GM06990 (cell line): ENCODE measurements at places on chromosomes 16 and 17.

DNA sequence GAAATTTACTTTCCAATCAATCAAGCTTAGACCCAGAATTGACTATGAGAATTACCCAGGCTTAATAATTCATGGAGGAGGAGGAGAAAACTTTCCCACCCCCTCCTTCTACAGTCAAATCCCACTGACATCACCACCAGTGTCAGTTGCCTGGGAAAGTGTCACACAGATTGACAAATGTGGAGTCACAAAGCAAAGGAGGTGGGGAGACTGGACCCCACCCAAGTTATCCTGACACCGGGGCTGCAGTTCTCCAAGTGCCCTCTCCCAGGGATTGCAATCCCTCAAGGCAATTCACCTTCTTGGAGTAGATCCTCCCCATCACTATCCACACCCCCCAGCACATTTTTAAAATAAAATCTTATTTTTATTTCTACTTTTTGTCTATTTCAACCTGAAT lies 100.2 kb upstream of the CDH11 start:
- no peak for DNase-seq

DNA sequence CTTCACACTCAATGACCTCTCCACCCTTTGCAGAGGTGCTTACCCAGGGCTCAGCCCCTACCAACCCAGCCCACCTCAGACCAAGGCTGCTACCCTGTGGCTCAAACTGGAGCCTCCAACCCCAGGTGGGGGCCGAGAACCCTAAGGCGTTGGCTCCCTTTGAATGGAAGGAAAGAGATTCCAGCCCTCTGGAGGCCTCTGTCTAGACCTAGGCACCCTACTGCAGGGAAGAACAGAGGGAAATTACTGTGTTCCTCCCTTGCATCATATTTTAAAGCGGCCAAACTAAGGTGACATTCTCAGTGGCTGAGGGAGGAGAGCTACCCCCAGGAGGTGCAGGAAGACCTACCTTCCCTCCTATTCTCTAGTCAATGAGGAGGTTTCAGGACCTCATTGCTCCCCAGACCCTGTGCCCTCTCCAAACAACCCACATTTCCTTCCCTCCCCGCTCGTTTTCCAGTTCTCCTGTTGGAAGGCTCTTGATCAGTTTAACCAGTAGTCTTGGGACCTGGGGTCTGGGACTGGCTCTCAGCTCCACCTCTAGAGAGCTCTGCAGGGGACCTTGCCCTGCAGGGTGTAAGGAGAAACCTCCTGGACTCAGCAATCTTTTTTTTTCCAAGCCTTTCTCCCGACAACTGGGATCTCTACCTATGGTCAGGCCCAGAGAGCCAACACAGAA lies 5.5 kb upstream of the HOXB8 start:
- no peak for DNase-seq

DNA sequence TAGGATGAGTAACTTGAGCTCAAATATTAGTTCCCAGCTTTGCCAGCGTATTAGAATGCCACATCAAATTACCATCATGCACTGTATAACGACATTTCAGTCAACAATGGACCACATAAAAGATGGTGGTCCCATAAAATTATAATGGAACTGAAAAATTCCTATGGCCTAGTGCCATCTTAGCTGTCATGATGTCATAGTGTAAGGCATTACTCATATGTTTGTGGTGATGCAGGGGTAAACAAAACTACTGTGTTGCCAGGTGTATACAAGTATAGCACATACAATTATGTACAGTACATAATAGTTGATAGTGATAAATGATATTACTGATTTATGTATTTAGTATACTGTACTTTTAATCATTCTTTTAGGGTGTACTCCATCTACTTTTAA lies 54.4 kb upstream of the NETO2 start:
- no peak for DNase-seq

GRCh38 chr16:58332997-58333700 lies 38.3 kb upstream of the PRSS54 start:
- DNase-seq, result no peak

DNA sequence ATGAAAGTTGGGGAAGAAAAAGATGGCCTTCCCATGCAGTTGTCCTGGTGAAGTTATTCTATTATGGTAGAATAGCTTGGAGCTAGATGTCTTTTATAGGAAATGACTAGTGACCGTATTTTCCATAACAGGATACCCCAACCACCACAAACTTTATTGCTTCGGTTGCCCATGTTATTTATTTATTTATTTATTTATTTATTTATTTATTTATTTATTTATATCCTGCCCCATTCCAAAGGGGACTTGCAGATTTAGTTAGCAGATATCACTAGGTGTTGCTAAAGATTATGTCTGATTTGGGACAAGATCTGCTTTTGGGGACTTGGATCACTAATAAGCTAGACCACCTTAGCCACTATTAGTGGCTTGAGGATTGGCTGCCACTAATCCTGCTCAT lies 68.3 kb downstream of the ARHGAP44 start:
- DNase-seq, result no peak

DNA sequence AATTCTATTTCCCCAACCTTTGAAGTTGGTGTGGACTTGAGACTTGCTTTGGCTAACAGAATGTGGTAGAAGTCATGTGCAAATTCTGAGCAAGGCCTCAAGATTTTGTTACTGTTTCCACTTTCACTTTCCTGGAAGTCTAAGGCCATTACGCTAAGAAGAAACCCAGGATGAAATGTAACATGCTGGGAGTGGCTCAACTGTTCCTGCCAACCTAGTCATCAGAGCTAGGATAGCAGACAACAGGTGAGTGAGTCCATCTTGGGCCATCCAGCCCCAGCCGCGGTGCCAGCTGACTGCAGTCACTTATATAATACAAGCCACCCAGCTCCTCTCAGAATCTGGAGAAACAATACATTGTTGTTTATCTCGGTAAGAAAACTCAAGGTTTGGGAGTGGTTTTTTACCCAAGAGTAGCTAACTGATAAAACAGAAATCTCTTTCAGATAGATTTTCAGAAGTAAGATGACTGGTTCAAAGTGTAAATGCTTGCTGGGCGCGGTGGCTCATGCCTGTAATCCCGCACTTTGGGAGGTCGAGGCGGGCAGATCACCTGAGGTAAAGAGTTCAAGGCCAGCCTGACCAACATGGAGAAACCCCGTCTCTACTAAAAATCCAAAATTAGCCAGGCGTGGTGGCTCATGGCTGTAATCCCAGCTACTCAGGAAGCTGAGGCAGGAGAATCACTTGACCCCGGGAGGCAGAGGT lies 10.7 kb upstream of the STX4 start:
- DNase-seq, result no peak

GRCh38 chr16:65153365-65154105 lies 31.7 kb upstream of the CDH11 start:
- no peak for DNase-seq
